ENCODE measurements at places on chromosomes 3 and 15.

- DNase-seq: no peak
These were observed 32.1 kb downstream of the CYFIP1 start for GRCh38 chr15:22948056-22948455.

GRCh38 chr3:150761831-150762661 lies 923 bp downstream of the SIAH2 start:
- DNase-seq: peak; percentile 53

- DNase-seq: no peak
These were observed 19.9 kb upstream of the POLR2M start for GRCh38 chr15:57686657-57687056.

DNA sequence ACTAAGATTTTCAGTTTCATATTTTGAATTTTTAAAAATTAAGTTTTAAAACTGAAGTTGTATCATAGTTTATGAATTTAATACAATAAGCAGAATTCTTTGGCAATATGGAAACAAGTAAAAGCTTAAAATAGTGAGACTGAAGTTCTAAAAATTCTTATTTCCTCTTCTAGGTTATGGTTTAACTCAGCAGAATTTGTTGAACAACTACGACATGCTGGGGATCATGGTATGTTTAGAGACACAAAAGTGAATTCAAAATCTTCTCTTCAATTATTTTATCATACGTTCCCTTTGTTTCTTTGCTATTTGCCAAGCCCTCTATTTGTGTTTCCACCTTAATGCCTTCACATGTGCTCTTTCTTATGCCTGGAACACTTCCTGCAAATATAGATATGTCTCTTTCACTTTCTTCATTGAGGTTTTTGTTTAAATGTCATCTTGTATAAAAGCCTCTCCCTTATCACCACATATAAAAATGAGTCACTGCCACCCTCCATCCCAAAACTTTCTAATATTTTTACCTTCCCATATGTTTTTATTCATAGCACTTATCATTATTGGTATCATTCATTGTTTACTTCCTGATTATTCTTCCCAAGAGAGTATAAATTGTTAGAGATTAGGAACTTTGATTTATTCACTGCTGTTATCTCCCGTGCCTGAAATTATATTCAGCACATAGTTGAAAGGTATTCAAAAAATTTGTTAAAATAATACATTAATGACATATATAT lies 6.4 kb downstream of the SUCNR1 start:
- DNase-seq: no peak

DNA sequence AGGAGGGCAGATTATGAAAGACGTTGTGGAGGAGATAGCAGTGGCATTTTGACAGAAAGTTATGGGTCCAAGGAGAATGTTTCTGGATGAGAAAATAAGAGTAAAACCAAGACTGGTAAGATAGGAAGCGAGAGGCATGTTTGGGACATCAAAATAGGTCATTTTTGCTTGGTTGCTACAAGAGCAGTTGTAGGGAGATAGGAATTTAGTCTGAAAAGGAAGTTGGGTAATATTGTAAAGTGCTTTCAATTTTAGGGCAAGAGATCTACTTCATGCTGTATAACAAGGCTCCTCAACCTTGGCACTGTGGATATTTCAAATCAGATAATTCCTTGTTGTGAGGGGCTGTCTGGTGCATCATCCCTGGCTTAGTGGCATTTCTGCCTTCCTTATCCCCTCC lies 118.0 kb upstream of the DPH6 start:
- DNase-seq: no peak

DNA sequence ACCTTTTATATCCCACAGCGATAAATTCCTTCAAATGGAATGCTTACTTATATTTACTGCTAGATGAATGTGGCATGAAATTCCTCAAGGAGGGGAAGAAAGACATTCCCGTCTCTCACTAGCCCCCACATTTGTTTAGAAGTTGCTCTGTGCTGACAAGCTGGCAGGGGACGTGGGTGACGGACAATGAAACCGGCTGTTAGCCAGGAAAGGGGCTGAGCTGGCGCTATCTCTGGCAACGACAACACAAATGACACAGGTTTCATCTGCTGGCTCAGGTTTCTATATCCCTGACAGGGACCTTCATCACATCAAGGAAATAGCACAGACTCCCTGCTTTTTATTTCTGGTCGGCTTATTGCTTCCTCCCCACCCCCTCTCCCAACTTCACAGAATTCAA lies 15.8 kb downstream of the RUVBL1 start:
- DNase-seq: no peak

DNA sequence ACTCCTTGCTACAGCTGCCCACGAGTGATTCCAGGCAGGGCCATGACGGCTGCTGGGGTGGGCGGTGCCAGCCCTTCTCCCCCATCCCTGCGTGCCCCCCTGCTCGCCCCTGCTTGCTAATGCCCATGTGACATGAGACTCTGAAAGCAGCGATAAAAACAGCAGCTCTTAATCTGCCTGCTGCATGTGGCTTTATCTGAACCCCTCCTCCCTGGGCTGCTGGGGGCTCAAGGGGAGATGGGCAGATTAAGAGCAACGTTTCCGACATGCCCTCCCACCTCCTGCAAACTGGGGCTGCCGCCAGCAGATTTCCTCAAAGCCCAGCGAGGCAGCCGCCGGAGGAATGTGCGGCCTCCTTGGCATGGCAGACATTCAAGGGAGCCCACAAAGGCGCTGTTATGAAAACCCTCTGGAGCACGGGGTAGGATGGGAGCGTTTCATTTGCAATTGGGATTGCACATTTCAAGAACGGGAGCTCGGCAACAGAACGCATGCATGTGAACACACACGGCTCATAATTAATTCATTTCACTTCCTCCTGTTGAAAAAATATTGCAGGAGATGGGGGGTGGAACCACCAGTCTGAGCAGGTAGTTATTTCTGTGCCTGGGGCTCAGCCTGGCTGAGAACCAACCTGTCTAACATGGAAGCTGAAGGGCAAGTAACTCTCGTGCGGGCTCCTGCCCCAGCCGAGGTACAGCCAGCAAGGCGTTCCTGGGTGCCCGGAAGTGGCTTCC lies 504.2 kb upstream of the PROK2 start:
- peak; percentile 66 for DNase-seq
